ELF-1 (cell line): ENCODE measurements at places on chromosomes 11 and 22.

GRCh38 chr11:12174128-12174476 is 63.7 kb downstream of the MICAL2 start:
- no peak for DNase-seq

- no peak for DNase-seq
These were observed 75.0 kb upstream of the OR4B1 start for GRCh38 chr11:48141475-48142122.

DNA sequence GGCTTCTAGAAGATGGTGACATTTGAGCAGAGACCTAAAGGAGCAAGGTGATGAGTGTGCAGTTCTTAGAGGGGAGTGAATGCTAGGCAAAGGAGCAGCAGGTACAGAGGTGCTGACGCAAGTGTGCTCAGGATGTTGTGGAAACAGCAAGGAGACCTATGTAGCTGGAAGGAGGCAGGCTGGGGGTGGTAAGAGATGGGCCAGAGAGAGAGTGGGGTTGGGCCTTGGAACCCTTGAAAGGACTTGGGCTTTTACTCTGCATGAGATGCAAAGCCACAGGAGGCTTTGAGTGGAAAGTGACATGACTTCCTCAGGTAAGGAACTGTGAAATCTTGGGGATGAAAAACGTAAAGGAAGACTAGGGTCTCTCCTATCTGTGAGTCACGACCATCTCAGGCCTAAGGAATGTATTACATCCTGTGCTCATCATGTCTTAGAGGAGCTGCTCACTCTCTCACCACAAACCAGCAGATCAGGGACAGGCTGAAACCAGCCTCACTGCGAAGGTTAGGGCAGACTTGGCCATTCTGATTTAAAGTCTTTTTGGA is 65.4 kb downstream of the MICAL2 start:
- no peak for DNase-seq

GRCh38 chr11:93700830-93701229 is 39.3 kb downstream of the CEP295 start:
- DNase-seq = no peak

DNA sequence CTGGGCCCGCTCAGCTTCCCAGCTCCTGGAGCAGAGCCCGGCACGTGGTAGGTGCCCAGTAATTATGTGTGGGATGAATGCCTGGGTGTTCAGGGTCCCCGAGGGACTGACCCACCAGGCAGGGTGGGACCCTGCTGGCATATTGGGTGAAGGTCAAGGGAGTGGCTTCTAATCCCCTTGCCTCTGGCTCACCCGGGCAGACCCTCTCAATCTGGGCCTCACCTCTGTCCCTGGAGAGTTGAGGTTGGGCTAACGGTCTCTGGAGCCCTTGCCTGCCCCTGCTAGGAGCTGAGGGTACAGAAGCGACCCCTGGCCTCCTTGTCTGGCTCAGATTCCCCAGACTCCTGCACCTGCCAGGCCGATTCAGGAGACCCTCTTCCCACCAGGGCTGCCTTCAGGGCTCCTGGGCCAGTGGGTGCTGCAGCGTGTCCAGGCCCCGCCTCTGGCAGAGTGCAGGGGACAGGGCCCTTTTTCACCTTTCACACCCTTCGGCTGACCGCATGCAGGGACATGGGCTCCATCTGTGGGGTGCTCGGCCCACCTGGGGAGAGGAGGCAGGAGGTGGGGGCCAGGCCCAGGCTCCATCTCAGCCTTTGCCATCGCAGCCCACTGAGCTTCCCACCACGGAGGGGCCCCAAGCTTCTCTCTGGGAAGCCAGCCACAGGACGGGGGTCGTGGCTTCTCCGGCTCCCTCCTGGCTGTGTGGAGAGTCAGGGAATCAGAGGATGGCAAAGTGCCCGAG is 3.8 kb upstream of the CTSD start:
- no peak for DNase-seq

GRCh38 chr22:37499027-37499707 is 13.0 kb upstream of the MFNG start:
- no peak for DNase-seq

DNA sequence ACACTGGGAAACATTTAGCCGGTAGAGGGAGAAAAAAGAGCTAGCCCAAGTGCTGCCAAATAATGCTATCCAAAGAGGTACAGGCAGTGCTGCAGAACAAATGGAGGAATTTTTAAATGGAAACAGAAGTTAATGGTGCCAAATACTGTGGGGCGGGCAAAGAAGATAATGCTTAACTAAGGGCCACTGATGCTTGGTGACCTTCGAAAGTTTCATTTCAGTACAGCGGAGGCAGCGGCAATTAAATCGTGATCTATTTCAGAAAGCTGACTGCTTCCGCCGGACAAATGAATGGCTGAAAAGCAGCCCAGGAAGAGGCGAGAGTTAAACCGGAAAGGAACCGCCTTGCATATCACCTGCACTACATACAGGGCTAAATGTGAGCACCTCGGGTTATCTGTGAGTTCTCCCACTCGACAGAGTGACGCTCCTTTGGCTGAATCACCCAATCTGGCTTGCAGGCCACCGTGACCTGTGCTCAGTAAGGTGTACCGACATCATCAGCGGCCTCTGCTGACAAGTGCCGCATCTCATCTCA is 42.1 kb downstream of the CADM1 start:
- DNase-seq = no peak

DNA sequence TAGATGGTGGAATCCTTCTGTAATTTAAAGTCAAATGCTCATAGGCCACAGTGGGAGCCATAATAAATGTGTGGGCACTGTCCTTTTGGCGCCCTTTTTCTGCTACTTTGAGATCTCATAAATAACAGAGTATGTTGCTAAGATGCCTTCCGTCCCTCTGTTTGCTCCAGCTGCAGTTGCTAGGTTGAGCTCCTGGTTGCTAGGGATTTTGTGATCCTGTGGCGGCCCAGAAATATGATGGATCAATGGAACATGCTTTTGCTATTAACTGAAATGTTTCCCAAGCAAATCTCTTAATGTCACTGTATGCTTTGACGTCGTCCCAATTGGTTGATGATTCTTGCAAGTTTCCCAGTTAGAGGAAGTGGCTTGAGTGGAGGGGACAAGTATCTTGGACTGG is 53.5 kb downstream of the MYO18B start:
- no peak for DNase-seq

GRCh38 chr11:45982656-45983470 is 60.4 kb downstream of the LARGE2 start:
- peak; percentile 90 for DNase-seq

DNA sequence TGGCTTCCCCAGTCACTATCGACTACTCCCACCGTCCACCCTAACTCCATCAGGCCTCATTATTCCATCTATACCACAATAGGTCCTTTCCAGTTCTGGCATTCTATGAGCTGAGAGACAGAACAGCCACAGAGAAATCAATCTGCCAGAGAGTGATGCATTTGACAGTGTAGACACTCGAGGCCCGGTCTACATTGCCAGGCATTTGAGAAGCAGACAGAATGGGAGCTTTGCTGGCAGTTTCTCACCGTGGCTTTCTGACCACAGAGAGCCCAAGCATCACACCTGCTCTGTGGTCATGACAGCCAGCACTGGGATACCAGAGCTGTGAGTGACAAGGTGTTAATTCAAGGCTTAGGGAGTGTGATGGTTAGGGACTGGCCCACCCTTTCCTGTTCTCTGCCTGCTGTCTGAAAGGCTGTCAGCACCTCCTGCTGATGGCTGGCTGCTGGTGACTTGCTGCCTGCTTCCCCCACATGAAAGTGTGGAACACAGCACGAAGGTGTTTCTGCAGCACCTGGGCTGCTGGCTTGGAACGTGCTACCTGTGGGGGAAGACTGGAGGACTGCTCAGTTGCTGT is 137.8 kb downstream of the KIRREL3 start:
- DNase-seq = peak; percentile 72

DNA sequence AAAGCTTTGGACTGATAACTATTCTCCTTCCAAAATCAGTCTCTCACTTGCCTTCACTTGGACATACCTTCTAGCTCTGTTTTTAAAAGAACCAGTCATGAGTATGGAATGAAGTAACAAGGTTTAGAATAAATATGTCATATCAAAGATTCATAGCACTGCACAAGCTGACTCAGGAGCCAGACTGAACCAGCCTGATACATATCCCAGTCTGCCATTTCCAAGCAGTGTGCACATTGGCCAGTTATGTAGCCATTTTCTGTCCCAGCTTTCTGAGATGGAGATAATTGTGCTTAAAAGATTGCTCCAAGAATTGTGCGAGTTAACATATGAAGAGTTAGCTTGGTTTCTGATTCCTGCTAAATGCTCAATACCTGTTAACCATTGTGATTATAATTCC is 311.3 kb downstream of the C11orf87 start:
- no peak for DNase-seq

DNA sequence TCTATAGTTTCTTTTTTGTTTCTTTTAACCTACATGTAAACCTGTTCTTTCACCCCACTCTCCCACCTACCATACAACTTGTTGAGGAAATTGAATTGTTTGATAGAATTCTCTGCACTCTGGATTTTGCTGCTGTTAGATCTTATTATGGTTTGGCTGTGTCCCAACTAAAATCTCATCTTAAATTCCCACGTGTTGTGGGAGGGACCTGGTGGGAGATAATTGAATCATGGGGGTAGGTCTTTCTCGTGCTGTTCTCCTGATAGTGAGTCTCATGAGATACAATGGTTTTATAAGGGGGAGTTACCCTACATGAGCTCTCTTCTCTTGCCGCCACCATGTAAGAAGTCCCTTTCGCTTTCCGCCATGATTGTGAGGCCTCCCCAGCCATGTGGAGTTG is 15.0 kb upstream of the PITPNB start:
- DNase-seq = peak; percentile 11

DNA sequence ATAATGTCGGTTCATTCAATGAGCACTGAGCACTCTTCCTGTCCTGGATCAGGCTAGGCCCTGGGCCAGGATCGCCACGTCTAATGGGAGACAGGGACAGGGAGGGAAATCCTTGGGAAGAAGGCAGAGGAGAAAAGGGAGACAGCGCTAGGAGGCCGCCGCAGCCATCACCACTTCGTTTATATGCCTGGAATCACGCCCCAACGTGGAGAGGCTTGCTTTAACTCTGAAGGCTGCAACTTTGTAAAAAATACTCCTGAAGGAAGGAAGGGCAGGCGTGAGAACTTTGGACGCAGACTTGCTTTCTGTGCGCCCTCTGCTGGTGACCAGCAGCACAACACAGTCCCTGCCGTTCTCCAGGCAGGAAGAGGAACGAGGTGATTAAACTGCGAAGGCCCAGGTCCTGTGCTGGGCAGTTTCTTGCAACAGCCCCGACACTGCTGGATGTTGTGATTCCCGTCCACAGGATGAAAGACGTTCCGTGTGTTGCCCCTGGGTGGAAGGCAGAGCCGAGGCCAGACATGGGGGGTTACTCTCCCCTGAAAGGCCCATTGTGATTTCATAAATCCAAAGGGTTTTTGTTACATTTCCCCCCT is 22.1 kb downstream of the RIBC2 start:
- peak; percentile 95 for DNase-seq

DNA sequence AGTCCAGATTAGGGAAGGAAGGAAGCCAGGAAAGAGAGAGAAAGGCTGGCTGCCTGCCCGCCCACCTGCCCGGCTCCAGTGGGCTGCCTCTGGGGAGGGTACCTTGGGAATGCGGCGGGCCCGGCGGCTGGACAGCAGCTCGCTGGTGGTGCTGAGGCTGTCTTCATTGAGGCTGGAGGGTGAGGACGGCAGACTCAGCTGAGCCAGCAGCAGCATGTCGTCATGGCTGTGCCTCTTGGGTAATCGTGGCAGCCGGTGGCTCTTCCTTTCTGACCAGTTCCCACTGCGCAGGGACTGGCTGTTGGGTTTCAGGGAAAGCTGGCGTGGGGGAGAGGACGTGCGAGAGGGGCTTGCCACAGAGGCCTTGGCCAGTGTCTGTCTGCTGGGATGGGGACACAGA is 32.9 kb downstream of the RPL27A start:
- no peak for DNase-seq

- DNase-seq = no peak
These were observed 123.9 kb downstream of the VPREB1 start for GRCh38 chr22:22368516-22368915.

GRCh38 chr22:38118182-38118581 is 7.7 kb upstream of the BAIAP2L2 start:
- no peak for DNase-seq

DNA sequence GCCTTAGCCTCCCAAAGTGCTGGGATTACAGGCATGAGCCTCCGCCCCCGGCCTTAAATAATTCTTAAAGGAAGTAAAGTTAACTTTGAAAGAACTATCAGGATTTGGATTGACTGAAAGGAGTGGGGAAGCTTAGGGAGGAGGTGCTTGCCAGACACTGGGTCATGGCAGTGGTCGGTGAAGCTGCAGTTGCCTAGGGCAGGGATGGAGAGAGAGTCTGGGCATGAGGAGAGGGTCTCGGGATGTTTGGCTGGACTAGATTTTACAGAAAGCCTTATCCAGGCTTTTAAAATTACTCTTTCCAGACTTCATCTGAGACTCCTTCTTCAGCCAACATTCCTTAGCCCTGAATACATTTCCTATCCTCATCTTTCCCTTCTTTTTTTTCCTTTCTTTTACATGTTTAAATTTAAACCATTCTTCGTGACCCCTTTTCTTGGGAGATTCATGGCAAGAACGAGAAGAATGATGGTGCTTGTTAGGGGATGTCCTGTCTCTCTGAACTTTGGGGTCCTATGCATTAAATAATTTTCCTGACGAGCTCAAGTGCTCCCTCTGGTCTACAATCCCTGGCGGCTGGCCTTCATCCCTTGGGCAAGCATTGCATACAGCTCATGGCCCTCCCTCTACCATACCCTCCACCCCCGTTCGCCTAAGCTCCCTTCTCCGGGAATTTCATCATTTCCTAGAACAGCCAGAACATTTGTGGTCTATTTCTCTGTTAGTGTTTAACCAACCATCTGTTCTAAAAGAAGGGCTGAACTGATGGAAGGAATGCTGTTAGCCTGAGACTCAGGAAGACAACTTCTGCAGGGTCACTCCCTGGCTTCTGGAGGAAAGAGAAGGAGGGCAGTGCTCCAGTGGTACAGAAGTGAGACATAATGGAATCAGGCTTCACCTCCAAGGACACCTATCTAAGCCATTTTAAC is at the start of gene NNMT:
TSS of gene NNMT (plus strand) at position 724 of the 929 bp plus-strand sequence. CDS start at position 882, 158 bp downstream.
- DNase-seq = peak; percentile 30

DNA sequence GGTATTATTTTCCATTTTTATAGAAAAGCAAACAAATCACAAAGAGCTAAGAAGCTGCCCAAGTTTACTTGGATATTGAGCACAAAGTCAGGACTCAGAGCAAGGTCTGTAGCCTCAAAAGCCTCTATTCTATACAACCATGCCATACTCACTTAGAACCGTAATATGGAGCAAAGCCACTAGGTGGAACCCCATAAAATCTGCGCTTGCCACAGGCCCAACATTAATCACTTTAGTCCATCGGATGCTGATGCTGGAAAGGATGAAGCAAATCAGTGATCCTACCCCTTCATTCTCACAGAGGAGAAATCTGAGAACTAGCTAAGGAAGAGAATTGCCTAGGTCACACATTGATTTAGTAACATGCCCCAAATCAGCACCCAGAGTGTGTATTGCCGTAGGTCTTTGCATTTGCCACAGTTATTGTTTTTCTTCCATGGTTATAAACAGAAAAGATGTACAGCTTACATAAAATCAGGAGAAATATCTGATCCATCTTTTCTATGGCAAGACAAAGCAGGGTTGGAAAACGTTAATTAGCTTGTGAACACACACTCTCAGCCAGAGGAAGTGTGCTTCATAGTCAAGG is 56.7 kb upstream of the RAB38 start:
- peak; percentile 22 for DNase-seq
